Vein endothelial cell (primary cell): ENCODE measurements at places on chromosomes 6 and 20. TPM values are rescaled to one million over a fixed set of nuclear protein-coding genes. Genes with fewer than 3 reads are reported as not detected.

The PXDC1 gene
- total RNA-seq, result 96.6 and 164 TPM in 2 replicates

The RAET1L gene
- total RNA-seq, result not detected in 2 replicates

The RIPOR3 gene
- total RNA-seq, result not detected in 2 replicates

The AVP gene
- total RNA-seq, result not detected in 2 replicates

The SAMHD1 gene
- 22.2 and 36.2 TPM in 2 replicates for total RNA-seq

The CFAP206 gene
- 0.29 and 0.65 TPM in 2 replicates for total RNA-seq

The SAMD5 gene
- total RNA-seq, result 1.3 and 8.8 TPM in 2 replicates

The TP53TG5 gene
- not detected in 2 replicates for total RNA-seq

The CDH4 gene
- total RNA-seq, result 0.10 and 1.6 TPM in 2 replicates

The DUSP15 gene
- 0.19 and 0.65 TPM in 2 replicates for total RNA-seq

The CALHM6 gene
- 0.33 and 0.48 TPM in 2 replicates for total RNA-seq

The ADGRF4 gene
- not detected in 2 replicates for total RNA-seq

The MAS1 gene
- total RNA-seq, result not detected in 2 replicates

The HLA-DMB gene
- 0.96 and 1.3 TPM in 2 replicates for total RNA-seq

The PRICKLE4 gene
- total RNA-seq, result 2.8 and 6.2 TPM in 2 replicates

The PBOV1 gene
- total RNA-seq, result not detected in 2 replicates

The DTNBP1 gene
- 6.2 and 10.2 TPM in 2 replicates for total RNA-seq

The SLC22A7 gene
- total RNA-seq, result not detected in 2 replicates

The CRISP2 gene
- total RNA-seq, result not detected in 2 replicates

The ACSS1 gene
- total RNA-seq, result 6.5 and 8.5 TPM in 2 replicates

The CFAP61 gene
- not detected in 2 replicates for total RNA-seq

The IRAK1BP1 gene
- 3.9 and 4.2 TPM in 2 replicates for total RNA-seq

The ZBTB46 gene
- total RNA-seq, result 13.1 and 14.4 TPM in 2 replicates

The IPCEF1 gene
- 0.96 and 2.3 TPM in 2 replicates for total RNA-seq

The PHACTR2 gene
- total RNA-seq, result 243 and 313 TPM in 2 replicates

The MYLIP gene
- total RNA-seq, result 17.5 and 19.3 TPM in 2 replicates

The RGS17 gene
- 1.3 and 3.4 TPM in 2 replicates for total RNA-seq

The FOXF2 gene
- total RNA-seq, result 0.10 TPM in 1 of 2 replicates, not detected in the other

The CTAGE9 gene
- total RNA-seq, result not detected in 2 replicates

The CLPSL2 gene
- total RNA-seq, result not detected in 2 replicates

The NKAIN4 gene
- not detected in 2 replicates for total RNA-seq

The FAM83C gene
- total RNA-seq, result not detected in 2 replicates

The RNF217 gene
- 23.4 and 24.2 TPM in 2 replicates for total RNA-seq

The KCNB1 gene
- total RNA-seq, result not detected in 2 replicates

The POU5F1 gene
- total RNA-seq, result not detected in 2 replicates

The ENPP1 gene
- 0.65 and 1.1 TPM in 2 replicates for total RNA-seq

The OR12D2 gene
- not detected in 2 replicates for total RNA-seq

The SASH1 gene
- total RNA-seq, result 105 and 116 TPM in 2 replicates

The RAB44 gene
- total RNA-seq, result under 0.01 TPM in 1 of 2 replicates, not detected in the other

The RHAG gene
- total RNA-seq, result not detected in 2 replicates

The MCCD1 gene
- not detected in 2 replicates for total RNA-seq

The ZNF335 gene
- 22.4 and 23.2 TPM in 2 replicates for total RNA-seq

The ECT2L gene
- not detected in 2 replicates for total RNA-seq

The TBX18 gene
- total RNA-seq, result 1.6 and 7.5 TPM in 2 replicates

The CAPN11 gene
- total RNA-seq, result 0.65 and 1.1 TPM in 2 replicates
